IPS-NIHi11 (cell line): ENCODE measurements at places on chromosomes 1 and 21.

DNA sequence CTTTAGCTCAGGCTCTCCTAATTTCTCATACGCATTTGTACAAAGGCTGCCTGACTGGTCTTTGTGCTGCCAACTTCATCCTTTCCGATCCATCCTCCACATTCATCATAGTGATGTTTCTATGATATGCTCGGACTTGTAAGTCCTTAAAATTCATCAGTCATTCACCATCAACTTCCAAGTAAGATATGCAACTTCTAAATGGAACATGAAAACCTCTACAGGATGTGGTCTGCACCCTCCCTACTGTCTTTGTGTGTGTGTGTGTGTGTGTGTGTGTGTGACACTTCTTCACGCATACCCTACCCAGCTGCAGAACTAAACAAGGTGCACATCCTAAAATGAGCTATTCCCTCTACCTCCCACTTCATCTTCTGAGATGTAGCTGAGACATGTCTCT, 397.9 kb upstream of the NR5A2 start:
- DNase-seq, result no peak

- peak; percentile 72 for DNase-seq
Observed at GRCh38 chr1:167052389-167052788, 37.8 kb downstream of the GPA33 start.

DNA sequence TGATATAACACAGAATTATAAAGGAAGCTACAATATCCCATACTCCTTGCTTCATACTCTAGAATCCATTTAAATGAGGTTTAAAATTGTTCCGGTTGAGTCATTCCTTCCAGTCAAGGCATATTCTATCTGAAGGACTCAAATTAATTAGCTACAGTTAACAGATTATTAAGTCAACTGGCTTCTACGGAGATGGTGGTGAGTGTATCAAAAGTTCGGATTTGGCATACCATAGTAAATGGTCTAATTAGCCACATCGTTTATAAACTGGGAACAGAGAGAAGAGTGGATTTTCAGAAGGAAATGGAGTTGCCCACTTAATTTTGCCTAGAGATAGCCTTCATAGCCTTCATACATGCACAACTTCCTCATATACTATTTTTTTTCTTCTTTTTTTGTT, 1095.3 kb downstream of the TTLL7 start:
- DNase-seq, result no peak

DNA sequence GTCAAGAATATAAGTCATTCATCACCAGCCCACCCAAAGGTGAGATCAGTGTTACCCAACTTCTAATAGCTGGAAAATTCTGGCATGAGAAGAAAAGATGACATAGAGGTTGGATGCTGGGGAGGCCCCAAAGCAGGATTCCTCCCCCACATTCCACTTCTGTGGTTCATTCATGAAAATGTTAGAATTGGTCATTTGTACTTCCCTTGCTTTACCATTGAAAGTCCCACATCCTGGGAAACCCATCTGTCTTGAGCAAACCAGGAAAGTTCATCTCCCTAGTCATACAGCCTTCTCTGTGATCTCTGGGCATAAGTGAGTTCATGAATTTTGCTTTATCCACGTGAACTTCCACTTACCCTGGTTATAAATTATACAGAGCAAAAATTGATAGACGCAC, 66.8 kb downstream of the SERINC2 start:
- DNase-seq, result no peak

DNA sequence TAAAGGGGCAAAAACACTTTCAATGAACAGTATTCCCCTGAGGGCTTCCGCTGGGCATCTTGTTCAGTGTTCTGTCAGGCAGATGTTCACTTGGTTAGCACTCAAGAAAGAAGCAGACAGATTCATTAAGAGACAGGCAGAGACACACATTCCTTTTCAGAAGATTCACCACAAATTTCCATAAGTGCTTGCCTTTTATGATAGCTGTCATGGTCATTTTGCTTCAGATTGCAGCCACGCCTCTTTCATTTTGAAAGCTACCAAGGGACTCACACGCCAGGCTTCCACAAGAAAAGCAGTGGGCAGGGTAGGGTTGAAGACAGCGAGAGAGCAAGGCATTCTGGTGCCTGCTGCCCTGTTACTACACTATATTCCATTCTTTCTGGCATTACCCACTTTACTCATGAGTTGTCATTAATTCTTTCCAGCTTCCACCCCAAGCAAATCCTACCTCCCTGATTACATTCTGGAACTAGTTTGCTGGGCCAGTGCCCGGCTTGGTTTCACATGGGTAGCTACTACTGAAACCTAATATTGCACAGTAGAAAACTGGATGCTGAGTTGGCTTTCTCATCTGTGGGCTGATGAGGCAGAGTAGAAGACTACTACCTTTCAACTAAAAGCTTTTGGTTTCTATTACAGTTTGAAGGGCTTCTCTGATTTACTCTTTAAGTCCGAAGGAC, 91.2 kb upstream of the COL24A1 start:
- peak; percentile 26 for DNase-seq

- DNase-seq, result peak; percentile 12
Observed at GRCh38 chr1:179953974-179954492, 577 bp upstream of the CEP350 start.

GRCh38 chr1:13600762-13601453, 17.3 kb downstream of the PDPN start:
- no peak for DNase-seq

GRCh38 chr1:213541641-213542040, 446.1 kb upstream of the PROX1 start:
- no peak for DNase-seq

DNA sequence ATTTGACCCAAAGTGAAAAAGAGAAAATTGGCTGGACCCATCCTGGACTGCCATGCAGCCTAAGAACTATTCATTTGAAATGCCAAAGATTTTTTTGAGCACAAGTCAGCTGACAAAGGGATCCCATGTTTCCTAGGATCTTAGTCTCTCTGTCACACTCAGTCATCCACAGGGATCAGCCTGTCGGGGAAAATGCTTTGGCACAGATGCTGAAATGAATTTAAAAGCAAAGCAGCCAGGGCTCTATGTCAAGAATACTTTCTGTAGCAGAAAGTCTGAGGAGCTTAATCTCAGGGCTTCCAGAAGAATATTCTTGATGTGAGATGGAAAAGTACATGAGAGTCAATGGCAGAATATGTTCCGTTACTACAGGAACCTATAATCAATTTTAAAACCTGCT, 1900.8 kb downstream of the MRPL39 start:
- DNase-seq, result no peak

- DNase-seq, result no peak
Observed at GRCh38 chr21:45698493-45699184, 55.1 kb downstream of the PCBP3 start.

GRCh38 chr1:54159733-54160316, 7.0 kb upstream of the CDCP2 start:
- DNase-seq, result no peak

- DNase-seq, result peak; percentile 76
Observed at GRCh38 chr1:52662645-52663313, 29.8 kb downstream of the SHISAL2A start.

DNA sequence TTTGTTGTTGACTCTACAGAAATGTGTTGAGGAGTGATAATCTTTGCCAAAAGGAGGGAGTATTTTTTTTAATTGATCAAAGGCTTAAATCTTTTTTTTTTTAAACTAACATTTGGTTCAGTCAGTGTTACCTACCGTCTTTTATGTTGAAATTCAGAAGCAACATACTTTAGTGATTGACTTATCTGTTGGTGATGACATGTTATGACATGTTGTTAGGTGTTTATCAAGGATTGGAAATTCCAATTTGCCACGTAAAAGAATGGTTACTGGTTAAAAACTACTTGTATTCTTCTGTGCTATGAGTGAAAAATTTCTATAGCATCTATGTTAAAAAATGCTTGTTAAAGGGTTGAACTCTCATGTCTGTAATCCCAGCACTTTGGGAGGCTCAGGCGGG, 61.2 kb downstream of the DNM3 start:
- DNase-seq, result no peak

GRCh38 chr1:239826211-239826610, 265.5 kb upstream of the FMN2 start:
- no peak for DNase-seq

GRCh38 chr21:29726044-29726443, 213.8 kb downstream of the GRIK1 start:
- DNase-seq, result no peak

DNA sequence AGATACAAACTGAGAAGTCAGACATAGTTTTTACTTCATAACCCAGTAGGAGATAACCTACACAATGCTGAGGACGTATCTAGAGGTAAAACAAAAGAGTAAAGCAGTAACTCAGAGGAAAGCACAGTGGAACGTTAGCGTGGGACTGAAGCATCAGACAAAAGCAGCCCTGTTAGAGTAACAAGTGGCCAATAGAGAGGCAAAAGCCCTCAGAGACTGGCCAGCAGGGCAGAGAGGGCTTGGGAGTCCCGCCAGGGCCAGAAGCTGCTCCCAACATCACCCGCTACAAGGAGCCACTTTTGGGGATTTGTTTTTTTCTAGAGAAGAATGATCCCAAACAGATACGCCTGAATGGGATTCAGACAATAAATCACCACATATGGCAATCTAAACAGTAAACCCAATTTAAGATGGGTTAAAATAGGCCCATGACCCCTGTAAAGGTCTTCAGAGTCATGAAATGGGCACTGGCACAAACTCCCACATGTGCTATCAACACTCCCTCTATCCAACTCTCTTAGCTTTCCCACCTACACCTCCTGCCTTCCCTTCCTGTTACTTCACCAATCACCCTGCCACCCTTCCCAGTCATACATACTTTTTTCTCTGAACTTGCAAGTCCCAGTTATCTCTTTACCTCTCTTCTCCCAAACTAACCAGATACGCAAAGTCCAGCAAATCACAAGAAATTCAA, 17.2 kb downstream of the TADA1 start:
- DNase-seq, result no peak

- no peak for DNase-seq
Observed at GRCh38 chr1:154429118-154429517, 24.0 kb downstream of the IL6R start.

DNA sequence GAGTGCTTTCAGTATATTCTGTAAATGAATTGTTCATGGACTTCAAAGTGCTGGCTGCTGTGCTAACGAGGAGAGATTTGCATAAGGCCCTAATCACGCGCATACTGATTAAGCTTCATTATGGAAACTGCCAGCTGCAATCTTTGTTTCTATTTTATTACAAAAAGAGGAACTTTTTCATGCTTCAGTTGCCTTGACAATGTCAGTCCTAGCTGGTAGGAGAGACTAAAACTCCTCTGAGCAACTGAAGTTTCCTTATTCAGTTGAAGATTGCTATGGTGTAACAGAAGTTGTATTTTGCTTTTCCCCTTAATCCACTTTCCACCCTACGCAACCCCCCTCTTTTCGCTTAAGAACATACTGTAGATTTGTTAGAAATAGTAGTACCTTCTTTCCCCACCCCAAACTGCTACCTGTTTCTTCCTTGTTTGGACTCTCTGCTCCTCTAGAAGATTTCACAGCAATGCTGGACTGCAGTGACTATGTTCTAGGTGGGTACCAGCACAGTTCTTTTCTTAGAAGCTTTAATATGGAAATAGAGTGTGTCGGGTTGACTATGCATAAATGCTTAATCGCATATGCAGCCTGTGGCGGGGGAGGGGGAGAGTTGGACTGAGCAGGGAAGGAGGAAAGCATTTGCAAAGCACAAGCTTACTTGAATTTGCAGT, 108.3 kb downstream of the POU2F1 start:
- DNase-seq, result peak; percentile 23

- peak; percentile 95 for DNase-seq
Observed at GRCh38 chr1:207032528-207033017, at the start of gene C1orf116. C1orf116 (minus strand) TSS chr1:207032756; CDS start chr1:207027598, 5,158 bp downstream.

DNA sequence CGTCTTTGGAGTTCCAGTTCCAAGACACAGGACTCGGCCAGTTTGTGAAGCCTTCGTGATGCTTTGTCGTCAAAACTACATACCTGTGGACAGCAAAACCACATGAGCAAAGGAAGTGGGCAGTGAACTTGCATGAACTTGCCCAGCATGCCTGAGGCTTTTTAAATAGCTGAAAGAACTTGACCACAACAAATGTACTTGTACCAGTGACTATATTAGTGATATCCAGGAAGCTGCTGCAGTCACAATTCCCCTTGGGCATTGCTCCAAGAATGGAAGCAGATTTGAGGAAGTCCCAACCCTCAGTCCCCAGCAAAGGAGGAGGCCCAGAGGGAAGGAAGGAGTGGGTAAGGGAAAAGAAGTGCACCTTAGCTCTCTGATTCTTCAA, 2.6 kb downstream of the FUCA1 start:
- DNase-seq, result no peak

GRCh38 chr1:220730486-220730885, 17.6 kb upstream of the MTARC2 start:
- DNase-seq, result no peak

- DNase-seq, result no peak
Observed at GRCh38 chr1:184399192-184399847, 12.5 kb downstream of the C1orf21 start.

DNA sequence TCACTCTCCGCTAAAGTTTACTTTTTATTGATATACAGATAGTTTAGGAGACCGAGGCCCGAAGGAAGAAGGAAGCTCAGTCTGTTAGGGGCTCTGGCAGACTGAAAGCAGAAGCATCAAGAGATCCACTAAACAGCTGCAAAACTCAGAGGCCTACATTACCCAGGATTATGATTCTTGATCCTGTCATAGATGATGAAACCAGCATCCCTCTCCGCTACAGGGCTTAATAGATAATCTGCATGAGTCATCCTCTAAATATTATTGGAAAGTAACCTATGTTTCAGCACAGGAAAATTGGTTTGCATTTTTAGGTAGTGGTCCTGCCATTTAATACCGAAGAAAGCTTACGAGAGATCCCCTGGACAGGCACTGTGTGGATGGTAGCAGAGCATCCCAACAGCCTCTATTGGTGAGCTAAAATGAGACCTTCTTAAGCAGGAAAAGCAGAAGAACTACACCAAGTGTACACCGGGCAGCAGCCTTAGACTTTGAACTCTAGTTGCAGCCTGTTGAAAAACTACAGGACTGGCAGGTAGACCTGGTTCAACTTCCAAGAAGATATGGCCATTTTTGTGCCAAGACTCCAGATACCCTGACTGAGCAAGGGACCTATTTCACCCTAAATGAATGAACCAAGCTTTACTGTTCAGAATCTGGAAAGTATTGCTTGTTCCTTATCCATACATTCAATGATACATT, 6.8 kb downstream of the CASQ2 start:
- DNase-seq, result no peak

DNA sequence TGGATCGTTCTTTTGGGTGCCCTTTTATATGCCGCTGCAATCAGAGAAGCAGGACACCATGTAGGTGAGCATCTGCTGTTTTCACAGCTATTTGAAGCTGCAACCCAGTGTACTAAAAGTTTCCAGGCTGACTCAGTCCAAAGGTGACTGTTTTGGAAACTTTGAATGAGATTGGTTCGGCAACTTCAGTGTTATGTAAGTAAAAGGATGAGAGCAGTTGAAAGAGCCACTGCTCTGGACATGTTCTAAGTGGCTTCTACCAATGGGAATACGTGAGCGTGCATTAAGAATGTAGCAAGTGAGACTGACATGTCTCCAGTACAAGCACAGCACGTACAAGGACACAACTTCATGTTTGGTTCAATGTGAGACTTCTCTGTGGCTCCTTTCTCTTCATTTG, 55.6 kb downstream of the DDR2 start:
- no peak for DNase-seq

GRCh38 chr1:75472971-75473603, 137.8 kb downstream of the SLC44A5 start:
- no peak for DNase-seq
